ELR (cell line): ENCODE measurements at places on chromosomes 7 and 10.

DNA sequence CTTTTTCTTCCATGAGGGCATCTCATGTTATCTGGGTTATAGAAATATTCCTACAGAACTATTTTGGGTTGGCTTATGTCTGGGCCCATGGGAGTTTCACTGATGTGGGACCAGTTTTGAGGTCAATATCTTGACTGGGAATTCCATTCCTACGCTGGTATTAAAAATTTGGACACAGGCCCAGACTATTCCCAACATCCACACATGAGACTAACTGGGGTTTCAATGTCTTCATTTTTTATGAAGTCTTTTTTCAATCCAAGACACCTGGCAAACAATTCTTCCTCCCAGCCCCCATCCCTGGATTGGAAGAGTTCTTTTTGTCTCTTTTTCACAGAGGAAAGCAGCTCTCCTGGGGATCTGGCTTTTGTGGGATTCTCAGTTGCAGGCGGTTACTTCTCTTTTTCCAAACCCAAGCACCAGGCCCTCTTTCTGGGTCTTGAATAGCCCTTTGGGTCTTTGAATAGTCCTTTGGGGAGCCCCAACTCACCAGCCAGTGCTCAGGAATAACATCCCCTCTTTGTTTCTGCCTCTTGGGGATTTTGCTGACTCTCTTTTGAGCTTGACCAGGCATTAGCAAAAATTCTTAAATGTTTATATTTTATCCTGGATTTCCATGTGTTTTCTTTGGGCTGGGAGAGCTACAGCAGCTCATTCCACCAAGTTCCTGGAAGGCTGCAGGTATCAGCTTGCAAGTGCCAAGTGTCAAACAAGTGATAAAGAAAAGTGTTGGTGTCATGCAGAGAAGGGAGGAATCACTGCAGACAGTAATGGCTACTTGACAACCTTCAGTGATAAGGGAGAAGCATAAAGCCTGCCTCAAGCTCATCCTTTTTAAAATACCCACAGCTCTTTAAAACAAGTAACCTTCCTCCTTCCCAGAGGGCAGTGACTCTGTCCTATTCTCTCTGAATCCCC is 234.3 kb downstream of the ADAM12 start:
- DNase-seq, result no peak

DNA sequence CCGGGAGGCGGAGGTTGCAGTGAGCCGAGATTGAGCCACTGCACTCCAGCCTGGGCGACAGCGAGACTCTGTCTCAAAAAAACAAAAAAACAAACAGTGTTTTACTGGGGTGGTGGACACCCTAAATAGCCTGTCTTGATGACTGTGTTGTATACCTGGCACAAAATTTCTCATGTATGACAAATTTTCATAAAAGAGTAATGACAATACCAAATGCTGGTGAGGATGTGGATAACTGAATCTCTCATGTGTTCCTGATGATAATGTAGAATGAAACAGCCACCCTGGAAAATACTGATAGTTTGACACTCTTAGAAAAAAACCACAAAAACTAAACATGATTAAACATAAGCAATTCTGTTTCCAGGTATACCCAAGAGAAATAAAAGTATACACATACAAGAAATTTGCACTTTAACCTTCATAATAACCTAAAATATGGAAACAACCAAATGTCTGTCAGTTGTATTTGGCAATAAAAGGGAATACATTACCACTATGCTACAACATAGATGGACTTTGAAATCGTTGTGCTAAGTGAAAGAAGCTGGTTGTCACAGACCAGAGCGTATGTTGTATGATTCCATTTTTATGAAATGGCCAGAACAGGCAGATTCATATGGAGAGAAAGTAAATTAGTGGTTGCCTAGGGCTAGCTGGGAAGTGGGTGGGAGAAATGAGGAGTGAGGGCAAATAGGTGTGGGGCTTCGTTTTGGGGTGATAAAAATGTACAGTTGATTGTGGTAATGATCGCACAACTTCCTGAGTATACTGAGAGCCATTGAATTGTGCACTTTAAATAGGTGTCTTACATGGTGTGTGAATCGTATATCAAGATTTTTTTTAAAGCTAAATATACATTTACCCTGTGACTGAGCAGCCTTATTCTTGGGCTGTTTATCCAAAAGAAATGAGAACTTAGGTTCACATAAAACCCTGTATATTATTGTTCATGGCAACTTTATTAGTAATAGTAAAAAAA is 12.5 kb downstream of the WDR37 start:
- DNase-seq, result no peak

DNA sequence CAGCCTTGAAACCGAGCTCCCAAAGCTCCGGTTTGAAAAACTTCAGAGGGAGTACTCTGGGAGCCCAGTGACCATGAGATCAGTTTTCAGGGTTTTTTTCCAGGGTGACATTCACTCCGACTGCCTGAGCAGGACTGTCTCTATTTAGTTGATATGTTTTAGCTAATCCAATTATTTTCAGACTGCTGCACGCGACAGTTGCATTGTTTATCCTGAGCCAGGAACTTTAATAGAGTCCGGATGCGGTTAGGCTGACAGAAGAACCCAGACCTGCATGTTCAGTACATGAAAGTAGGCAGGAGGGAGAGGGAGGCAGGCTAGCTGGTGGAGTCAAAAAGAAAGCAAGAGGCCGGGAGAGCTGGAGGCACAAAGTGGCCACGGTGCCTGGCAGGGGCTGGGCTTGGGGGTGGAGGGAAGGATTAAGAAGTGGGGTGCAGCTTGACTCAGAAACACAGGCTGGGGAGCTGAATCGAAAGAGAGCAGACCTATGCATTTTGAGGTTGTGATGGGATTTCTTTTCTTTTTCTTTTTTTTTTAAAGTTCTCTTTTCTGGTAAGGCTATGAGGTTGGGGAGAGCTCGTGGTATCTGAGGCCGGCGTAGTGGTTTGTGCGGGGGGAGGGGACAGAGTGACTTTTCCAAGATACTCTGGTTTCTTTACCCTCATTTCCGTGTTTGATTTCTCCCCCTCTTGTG is 5.7 kb downstream of the GATA3 start:
- no peak for DNase-seq

DNA sequence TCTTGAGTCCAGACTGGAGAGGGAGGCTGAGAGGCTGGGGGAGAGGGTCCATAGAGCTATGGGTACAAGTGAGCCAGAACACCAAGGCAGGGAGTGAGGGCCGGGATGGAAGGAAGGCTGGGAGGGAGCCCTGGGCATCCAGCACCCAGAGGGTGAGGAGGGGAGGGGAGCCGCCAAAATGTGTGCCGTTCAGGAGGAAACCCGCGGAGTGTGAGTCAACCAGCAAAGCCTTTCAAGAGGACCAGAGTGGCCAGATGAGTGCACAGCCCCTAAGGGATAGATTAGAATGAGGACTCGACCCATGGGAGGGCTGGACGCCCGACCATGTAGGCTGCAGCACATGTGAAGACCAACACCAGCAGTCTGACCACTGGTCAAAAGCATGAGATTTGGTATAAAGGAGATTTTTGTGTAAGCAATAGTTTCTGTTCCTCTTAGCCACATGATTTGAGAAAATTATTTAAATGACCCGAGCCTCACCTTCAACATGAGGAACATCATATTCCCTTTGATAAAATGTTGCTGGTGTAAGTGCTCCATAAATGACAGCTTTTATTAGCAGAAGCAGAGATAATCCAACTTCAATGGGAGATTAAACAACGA is 179.7 kb upstream of the GRB10 start:
- no peak for DNase-seq

- no peak for DNase-seq
These were observed 10.7 kb upstream of the PCBD1 start for GRCh38 chr10:70899096-70899495.

DNA sequence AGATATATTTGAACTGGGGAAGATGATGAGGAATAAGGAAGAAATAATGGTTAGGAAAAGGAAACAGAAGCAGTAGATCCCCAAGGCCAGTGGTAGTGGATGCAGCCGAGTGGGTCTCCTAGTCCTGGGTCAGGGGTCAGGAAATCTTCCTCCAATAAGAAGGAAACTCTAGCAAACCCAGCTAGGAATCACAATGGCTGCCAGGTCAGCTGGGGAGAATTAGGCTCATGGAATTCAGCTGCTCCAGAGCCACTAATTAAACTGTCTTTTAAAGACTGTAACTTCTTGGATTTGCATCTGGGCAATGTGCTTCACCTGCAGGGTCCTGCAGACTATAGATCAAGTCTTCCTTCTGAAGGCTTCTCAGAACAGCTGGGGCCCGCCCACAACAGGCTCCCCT is 644.4 kb downstream of the KCNMA1 start:
- no peak for DNase-seq

DNA sequence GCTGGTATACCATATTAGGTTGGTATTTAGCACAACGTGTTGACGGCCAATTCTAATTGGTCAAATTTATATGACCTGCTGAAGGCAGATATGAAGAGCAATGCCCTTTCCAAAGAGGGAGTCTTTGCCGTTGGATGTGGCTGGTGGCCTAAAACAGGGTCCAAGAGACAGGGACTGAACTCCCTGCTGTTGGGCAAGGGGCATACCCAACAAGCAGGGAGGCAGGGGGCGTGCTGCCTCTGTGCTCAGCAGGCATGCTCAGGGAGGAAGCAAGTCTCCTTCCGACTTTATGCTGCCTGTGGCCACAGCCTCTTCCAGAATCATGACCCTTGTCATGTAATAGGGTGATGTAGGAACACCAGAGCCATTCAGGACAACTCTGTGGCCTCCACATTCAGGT is 167.7 kb upstream of the NPVF start:
- no peak for DNase-seq

GRCh38 chr7:143426479-143427142 is 16.6 kb upstream of the TAS2R60 start:
- DNase-seq, result no peak

DNA sequence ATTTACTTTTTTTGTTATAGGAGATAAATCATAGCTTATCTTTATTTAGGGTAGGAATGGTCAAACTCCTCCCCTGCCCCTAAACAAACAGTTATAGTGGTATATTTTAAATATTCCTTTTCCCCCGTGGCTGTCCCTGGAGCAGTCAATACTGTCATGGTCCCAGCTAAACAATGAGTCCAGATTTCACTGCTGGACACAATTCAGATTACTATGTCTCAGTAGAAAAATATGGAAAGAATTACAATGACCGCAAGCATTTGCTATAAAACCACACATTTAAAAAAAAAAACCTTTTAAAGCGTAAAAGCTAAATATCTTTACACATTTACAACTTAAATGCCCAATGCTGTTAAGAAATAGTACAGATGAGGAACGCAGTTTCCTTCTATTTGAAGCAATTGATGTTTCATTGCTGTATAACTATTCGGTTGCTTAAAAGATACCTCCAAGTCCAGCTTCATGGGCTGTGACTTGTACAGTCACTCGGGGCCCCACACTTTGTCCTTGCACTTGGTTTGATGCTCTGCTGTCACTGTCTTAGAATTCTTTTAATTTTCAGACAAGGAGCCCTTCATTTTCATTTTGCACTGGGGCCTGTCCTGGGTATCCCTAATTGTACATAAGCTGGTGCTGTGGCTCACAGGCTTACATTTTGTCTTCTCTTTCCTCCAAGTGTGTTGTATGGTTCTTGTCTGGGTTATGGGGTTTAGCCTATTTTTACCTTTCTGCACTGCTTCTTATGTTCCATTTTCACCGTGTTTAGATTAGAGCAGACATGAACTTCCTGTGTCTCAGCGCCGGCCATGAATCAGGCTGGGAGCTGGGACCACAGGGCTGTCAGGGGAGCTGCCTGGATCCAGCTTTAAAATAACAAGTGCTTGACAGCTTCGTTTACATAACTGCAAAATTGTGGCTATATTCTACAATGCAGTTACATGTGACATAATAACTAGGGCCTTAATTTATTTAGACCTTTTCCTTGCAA is 530.2 kb upstream of the FZD8 start:
- DNase-seq, result peak; percentile 59

GRCh38 chr7:142533920-142534319 is 215.4 kb upstream of the PRSS1 start:
- no peak for DNase-seq

- no peak for DNase-seq
These were observed 23.7 kb downstream of the PHTF2 start for GRCh38 chr7:77822269-77822668.

- no peak for DNase-seq
These were observed 65.1 kb upstream of the CYP26C1 start for GRCh38 chr10:92995509-92995908.

DNA sequence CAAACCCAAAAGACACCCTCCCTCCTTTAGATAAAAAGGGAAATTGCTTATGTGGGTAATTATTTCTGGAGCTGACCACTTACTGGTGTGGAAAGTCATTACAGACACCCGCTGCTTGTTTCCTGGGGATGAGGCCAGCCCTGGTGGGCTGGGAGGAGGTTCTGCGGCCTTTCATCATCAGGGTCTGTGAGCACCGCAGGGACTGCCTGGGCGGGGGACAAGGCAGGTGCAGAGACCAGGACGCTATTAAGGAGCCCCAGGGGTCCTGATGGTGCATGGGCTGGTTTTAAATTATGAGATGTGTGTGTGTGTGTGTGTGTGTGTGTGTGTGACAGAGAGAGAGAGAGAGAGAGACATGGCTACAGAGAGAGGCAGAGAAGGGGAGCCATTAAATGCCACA is 171.2 kb downstream of the DNAJB6 start:
- no peak for DNase-seq

- DNase-seq, result no peak
These were observed 113.9 kb upstream of the LAMB4 start for GRCh38 chr7:108244110-108244509.

GRCh38 chr10:62121187-62121530 is 147.5 kb downstream of the RTKN2 start:
- peak; percentile 51 for DNase-seq

DNA sequence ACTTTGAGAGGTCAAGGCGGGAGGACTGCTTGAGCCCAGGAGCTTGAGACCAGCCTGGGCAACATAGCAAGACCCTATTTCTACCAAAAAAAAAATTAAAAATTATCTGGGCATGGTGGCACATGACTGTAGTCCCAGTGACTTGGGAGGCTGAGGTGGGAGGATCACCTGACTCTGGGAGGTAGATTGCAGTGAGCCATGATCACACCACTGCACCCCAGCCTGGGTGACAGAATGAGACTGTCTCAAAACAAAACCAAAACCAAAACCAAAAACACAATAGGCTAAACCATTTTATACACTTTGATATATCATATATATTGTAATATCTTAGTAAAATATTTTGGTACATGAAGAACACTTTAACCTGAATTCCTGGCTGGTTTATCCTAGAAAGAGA is 101.6 kb downstream of the RAPGEF5 start:
- no peak for DNase-seq

GRCh38 chr10:10911471-10911921 is 106.2 kb upstream of the CELF2 start:
- peak; percentile 68 for DNase-seq

GRCh38 chr7:147047696-147048095 is 931.1 kb downstream of the CNTNAP2 start:
- no peak for DNase-seq

- peak; percentile 56 for DNase-seq
These were observed 93.7 kb downstream of the EPC1 start for GRCh38 chr10:32253276-32253675.

DNA sequence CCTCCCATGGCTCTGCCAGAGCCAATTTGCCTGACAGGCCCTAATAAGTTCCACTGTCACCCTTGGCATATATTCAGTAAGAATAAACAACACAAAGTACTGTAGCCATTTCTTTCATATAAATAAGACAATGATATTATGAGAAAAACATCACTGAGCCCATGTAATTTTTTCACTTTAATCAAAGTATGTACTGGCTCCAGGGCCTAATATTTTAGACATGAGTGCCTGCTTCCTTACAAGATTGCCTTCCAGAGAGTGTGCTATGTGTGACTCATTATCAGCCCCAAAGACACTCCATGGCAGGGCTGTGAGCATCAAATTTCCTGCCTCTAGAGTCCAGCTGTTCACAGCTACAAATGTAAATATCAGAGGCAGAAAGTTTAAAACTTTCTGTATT is 297.6 kb downstream of the LHFPL3 start:
- DNase-seq, result no peak
